Aorta (tissue), 5 donors: ENCODE measurements at places on chromosomes 16 and 17. TPM values are rescaled to one million over a fixed set of nuclear protein-coding genes. Genes with fewer than 3 reads are reported as not detected.

The SMG6 gene
- 67.3 TPM for total RNA-seq

The CLEC10A gene
- 7.7 TPM for total RNA-seq

The DYNLL2 gene
- 35.7 TPM for total RNA-seq

The EFCAB13 gene
- total RNA-seq, result 34.2 TPM

The CBLN1 gene
- 0.58 TPM for total RNA-seq

GRCh38 chr17:51617986-51618385 lies 357.6 kb downstream of the UTP18 start:
- DNase-seq, result no peak

GRCh38 chr17:57849163-57849873 lies 526 bp downstream of the MRPS23 start:
- DNase-seq, result peak; percentile 74

GRCh38 chr17:7220593-7221277 lies 997 bp downstream of the ACADVL start:
- peak; percentile 75 for DNase-seq

DNA sequence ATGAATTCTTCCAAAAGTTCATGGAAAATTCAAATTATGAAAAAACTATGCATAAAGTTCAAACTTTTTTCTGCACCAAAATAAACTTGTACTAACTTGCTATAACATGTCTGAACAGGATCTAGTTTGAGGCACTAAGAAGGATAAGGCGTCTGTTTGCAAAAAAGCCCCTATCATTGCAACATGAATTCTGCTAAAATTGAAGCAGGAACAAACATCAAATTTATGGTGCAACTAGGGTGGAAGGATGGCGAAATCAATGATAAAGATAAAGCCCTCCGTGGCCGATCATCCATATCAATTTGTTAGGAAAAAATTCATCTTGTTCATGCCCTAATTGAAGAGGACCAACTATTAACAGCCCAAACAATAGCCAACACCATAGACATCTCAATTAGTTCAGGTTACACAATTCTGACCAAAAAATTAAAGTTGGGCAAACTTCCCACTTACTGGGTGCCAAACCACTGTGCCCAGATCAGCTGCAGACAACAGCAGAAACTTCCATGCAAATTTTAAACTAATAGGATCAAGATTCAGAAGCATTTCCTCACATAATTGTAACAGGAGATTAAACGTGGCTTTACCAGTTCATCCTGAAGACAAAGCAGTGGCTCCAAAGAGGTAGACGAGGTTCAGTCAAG lies 12.9 kb downstream of the IL21R start:
- no peak for DNase-seq

DNA sequence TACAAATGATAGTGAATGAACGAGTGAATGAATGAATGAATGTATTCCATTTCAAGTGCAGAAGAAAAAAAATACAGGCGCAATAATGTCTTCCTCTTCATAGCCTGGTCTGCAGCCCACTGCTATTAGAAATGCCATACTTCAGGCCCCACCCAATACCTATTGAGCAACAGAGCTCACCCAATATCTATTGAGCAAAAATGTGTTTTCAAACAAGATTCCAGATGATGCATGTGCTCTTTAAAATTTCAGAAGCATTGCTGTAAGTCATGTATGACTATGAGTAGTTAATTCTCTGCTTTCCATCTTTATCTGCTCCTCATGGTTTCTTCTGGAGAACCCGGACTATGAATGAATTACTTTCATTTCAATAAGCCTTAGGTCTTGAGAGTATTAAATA lies 308.2 kb downstream of the XYLT1 start:
- DNase-seq, result no peak

DNA sequence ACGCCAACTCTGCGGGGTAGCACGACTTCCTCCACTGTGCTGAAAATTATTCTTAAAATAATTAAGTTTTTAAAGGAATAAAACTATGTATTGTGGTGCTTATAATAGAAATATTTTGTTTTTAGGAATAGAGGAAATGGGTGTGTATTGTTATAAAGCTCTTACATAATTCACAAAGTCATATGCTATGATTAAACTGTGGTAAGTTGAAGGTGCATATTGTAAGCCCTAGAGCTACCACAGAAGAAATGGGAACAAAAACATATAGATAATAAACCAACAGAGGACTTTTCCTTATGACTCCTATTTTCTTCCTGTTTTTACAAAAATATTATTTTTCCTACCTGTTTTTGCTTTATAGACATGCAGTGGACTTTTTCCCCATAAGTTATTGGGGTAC lies 4.3 kb upstream of the SLFN11 start:
- DNase-seq, result no peak

GRCh38 chr17:8052256-8053252 lies 13.7 kb downstream of the ALOX15B start:
- DNase-seq, result peak; percentile 32

- no peak for DNase-seq
Measured at GRCh38 chr17:38981636-38982035, 14.4 kb upstream of the FBXO47 start.

- DNase-seq, result peak; percentile 40
Measured at GRCh38 chr17:81383504-81384421, 11.5 kb upstream of the BAHCC1 start.

- peak; percentile 75 for DNase-seq
Measured at GRCh38 chr16:13702614-13703013, 217.3 kb upstream of the ERCC4 start.

- DNase-seq, result no peak
Measured at GRCh38 chr16:5634666-5635180, 537.1 kb upstream of the EEF2KMT start.

DNA sequence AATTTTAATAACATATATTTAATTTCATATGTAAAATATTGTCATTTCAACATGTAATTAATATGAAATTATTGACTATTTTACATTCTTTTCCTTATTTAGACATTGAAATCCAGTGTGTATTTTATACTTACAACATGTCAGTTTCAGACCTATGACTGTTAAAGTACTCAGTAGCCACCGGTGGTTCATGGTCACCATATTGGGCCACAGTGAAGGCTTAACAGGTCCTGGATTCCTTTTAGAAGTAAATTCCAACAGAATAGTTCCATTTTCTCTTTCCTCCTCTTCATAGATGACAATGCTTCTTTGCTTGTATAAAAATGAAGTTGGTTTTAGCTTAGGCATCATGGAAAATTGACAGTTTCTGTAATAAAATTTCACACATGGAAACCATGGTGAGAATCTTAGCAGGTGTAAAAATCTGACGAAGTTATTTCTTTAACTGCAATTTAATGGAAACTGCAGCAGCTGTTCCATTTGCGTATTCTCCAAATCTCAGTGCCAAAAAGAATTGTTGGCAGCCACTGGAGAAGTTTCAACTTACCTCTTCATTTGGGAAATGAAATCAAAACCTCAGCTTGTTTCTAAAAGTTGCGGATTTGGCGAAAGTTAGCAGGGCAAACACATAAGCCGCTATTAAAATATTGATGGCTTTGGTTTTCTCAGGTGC lies 231.1 kb downstream of the CDH13 start:
- no peak for DNase-seq

DNA sequence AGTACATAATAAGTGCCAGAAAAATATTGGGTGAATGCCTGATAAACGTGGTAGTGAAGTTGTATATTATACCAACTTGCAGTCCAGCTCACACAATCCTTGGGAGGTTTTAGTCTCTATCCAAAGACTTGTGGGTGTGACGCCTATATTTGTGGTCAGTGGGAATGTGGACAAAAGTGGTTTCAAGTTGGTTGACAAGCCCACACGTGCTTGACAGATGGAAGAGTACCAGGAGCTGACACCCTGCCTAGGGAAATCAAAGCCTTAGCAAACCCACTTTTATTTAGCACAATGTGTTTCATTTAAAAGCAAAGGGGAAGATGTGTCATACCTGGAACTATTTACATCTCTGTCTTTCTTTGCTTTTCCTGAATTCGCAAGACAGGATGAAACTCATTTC lies 79.0 kb downstream of the CA10 start:
- no peak for DNase-seq
